ENCODE measurements at places on chromosomes 5 and 9.

GRCh38 chr5:163574472-163575440 lies 69.3 kb downstream of the MAT2B start:
- peaks cover 35% of the 10 kb centered on the region for H3K27me3 ChIP-seq
- no peaks in the 10 kb centered on the region for H3K4me1 ChIP-seq

DNA sequence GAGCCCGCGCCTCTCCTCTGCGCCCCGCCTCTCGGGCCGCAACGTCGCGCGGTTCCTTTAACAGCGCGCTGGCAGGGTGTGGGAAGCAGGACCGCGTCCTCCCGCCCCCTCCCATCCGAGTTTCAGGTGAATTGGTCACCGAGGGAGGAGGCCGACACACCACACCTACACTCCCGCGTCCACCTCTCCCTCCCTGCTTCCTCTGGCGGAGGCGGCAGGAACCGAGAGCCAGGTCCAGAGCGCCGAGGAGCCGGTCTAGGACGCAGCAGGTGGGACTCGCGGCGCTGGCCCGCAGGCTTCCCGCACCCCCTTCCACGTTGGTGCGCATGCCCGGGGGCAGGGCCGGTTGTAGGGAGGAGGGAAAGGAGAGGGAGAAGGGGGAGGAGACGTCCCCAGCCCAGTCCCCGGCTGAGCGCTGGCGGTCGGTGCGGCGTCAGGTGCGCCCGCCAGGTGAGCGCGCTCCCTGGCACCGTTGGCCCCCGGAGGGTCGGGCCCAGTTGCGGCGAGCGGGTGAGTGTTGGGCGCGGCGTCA lies at the start of gene OCLN:
TSS of gene OCLN (plus strand) at position 400 of the 532 bp plus-strand sequence. CDS start 11,455 bp downstream, outside the sequence.
- DNase-seq: peak; percentile 38
- H3K4me1 ChIP-seq: peaks cover 4% of the 10 kb centered on the region
- H3K27me3 ChIP-seq: peaks cover 86% of the 10 kb centered on the region
- H3K27ac ChIP-seq: no peak within 1 kb of the TSS

GRCh38 chr5:168962306-168962705 lies 338.6 kb downstream of the SLIT3 start:
- peaks cover 6% of the 10 kb centered on the region for H3K27me3 ChIP-seq
- H3K36me3 ChIP-seq: no peaks in the 10 kb centered on the region
- peaks cover 2% of the 10 kb centered on the region for H3K4me1 ChIP-seq
- DNase-seq: no peak
- no peak overlapping the region for H3K27ac ChIP-seq
- H3K4me3 ChIP-seq: no peak overlapping the region

GRCh38 chr9:24793787-24794186 lies 248.1 kb upstream of the IZUMO3 start:
- H3K4me1 ChIP-seq: no peaks in the 10 kb centered on the region
- H3K27ac ChIP-seq: no peak overlapping the region
- no peak for DNase-seq
- H3K4me3 ChIP-seq: no peak overlapping the region
- H3K27me3 ChIP-seq: no peaks in the 10 kb centered on the region
- no peaks in the 10 kb centered on the region for H3K36me3 ChIP-seq

DNA sequence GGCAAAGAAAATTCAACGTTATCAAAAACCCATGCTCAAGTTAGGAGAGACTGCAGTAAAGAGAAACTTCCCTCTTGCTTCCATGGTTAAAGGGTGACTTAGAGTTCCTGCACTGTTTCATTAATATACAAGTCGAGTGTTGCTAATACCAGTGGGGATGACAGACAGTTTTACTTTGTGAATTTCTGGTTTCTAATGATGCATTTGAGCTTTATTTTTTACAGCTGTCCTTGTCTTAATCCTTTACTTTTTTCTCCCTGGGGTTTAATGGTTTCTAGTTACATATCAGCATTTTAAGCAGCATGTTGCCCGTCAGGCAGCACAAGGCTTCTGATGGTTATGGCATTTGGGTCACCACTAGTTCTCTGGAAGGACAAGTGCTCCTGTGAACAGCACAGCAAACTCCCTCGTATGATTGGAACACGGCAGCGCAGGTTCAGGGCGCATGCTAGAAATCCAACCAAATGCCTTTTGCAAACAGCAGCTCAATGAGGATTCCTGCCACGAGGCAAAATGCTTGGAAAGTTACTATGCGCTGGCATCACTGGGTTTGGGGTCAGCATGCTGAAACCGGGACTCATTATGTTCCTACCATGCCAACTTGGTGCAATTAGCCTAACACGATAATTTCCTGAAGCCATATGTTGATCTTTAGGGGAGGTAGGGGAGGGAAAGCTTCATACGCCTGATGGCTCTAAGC lies 463.8 kb downstream of the BNC2 start:
- no peak for DNase-seq
- H3K4me3 ChIP-seq: no peak overlapping the region
- no peaks in the 10 kb centered on the region for H3K36me3 ChIP-seq
- no peaks in the 10 kb centered on the region for H3K27me3 ChIP-seq
- H3K27ac ChIP-seq: no peak overlapping the region

DNA sequence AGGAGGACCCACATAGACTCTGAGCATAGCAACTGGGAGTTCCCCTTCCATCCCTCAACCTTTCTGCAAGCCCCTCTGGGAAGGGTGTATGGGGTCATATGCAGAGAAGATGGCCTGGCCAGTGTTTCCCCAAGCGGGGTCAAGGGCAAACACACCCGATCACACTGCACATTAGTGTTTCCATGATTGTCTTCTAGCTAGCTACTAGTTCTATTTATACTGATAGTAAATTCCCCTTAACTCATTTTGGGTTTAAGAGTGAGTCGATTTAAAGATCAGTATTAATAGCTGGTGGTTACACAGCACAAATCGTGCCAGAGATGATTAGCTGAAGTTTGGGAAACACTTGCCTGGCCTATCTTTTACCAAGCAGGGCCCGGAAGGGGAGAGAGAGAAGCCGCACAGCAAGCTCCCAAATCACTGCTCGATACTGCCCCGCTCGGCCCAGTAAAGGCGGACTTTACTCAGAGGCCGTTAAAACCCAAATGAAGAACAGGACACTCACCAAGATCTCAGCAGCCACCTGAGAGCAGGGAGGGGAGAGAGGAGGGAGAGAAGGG lies 29.4 kb upstream of the TNIP1 start:
- no peak overlapping the region for H3K4me3 ChIP-seq
- peaks cover 1% of the 10 kb centered on the region for H3K4me1 ChIP-seq
- H3K36me3 ChIP-seq: peaks cover 25% of the 10 kb centered on the region

- H3K27ac ChIP-seq: no peak overlapping the region
- peaks cover 2% of the 10 kb centered on the region for H3K4me1 ChIP-seq
- no peak overlapping the region for H3K4me3 ChIP-seq
- peaks cover 16% of the 10 kb centered on the region for H3K27me3 ChIP-seq
These were observed 17.0 kb upstream of the TNC start for GRCh38 chr9:115134941-115135340.

DNA sequence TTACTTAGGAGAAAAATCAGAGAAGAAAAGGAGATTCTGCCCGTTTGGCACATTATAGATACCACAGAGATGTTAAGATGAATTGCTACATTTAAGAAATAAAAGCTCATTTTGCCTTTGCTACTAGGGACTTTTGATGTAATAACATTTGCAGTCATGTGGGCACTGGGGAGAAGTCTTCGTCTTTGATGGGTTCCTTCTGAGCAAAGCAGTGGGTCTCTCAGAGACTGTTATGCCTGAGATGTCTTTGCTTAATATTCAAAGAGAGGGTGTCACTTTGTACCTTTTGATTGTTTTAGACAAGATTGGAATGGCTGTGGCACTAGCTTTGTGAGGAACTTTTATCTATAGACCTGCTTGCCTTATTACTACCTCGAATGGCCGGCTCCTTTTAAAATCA lies 25.0 kb downstream of the SLC25A25 start:
- DNase-seq: no peak
- peaks cover 18% of the 10 kb centered on the region for H3K36me3 ChIP-seq
- H3K4me1 ChIP-seq: peaks cover 76% of the 10 kb centered on the region

GRCh38 chr5:160833806-160834205 lies 18.2 kb downstream of the ATP10B start:
- no peaks in the 10 kb centered on the region for H3K36me3 ChIP-seq
- no peak overlapping the region for H3K27ac ChIP-seq
- no peaks in the 10 kb centered on the region for H3K27me3 ChIP-seq
- no peaks in the 10 kb centered on the region for H3K4me1 ChIP-seq
- no peak overlapping the region for H3K4me3 ChIP-seq
- DNase-seq: no peak

DNA sequence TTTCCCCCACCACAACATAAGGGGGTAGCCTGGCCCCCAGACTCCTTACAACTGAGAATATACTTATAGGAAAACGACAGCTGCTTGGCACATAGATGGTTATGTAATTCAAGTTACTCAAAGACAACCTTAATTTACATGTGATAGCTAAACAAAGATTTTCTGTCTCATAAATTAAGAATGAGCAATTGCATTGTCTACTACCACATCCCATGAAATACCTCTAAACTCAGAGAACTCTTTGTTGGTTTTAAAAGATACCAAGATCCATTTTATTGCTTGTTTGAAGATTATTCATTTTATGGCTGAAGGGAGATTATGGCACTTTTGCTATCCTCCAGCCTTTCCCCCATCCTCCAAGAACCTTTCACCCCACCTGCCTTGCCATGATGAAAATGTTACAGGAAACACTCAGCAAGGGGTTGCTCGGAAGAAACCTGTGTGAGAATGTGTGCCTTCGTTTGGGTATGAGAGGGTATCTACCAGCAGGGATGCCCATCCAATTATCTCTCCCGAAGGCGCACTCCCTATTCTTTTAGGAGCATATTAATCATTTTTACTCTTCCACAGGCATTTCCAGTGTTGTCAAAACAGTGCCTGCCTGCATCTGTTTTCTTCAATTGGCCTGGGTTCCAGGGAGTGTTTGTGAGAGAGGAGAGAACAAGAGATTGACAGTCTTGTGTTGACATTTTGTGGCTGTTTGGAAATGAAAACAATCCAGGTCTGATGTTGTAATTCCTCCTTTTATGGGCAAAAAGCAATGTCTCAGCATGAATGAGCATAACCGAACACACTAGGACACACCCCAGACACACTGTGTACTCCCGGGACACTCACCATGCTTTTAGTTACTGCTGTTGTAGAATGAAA lies 208.0 kb upstream of the ANKRD55 start:
- H3K36me3 ChIP-seq: no peaks in the 10 kb centered on the region
- DNase-seq: no peak
- H3K4me1 ChIP-seq: peaks cover 4% of the 10 kb centered on the region
- H3K27ac ChIP-seq: no peak overlapping the region
- H3K4me3 ChIP-seq: no peak overlapping the region

GRCh38 chr5:88399561-88399960 lies 130.9 kb upstream of the TMEM161B start:
- peaks cover 29% of the 10 kb centered on the region for H3K27me3 ChIP-seq
- no peaks in the 10 kb centered on the region for H3K4me1 ChIP-seq

- no peaks in the 10 kb centered on the region for H3K36me3 ChIP-seq
- H3K4me1 ChIP-seq: no peaks in the 10 kb centered on the region
- no peak for DNase-seq
- no peak overlapping the region for H3K4me3 ChIP-seq
- H3K27me3 ChIP-seq: peaks cover 15% of the 10 kb centered on the region
These were observed 189.1 kb downstream of the ROR2 start for GRCh38 chr9:91760906-91761305.

DNA sequence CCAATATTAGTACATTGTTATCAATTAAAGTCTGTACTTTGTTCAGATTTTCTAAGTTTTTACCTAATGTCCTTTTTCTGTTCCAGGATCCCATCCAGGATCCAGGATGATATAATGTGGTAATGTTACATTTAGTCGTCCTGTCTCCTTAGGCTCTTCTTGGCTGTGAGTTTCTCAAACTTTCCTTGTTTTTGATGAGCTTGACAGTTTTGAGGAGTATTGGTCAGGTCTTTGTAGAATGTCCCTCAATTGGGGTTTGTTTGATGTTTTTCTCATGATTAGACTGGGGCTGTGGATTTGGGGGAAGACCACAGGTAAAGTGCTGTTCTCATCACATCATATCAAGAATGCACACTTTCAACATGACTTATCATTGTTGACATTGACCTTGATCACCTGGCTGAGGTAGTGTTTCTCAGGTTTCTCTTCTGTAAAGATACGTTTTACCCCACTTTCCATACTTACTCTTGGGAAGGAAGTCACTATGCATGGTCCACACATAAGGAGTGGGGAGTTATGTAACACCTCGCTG lies 9.6 kb downstream of the NDFIP1 start:
- peak overlapping the region; percentile 56 for H3K4me3 ChIP-seq
- H3K27ac ChIP-seq: peak overlapping the region; percentile 78
- peaks cover 81% of the 10 kb centered on the region for H3K4me1 ChIP-seq
- H3K36me3 ChIP-seq: peaks cover 66% of the 10 kb centered on the region
- no peaks in the 10 kb centered on the region for H3K27me3 ChIP-seq

DNA sequence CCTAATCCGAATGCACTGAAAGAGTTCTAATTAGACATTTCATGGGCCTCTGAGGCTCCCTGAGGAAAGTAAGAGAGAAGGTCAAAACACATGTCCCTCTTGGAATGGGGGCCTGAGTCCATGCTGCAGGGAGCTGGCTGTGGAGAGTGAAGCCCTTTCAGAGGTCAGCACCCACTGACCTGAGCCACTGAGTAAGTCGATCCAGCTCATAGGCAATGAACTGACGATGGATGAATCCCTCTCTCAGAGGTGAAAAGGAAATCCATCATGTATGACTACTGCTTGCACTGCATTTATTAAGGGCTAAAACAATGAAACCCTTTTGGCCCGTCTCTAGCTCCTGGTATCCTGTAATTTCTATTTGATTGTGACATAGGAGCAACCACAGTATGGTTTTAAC lies 288.9 kb upstream of the VLDLR start:
- no peak for DNase-seq
- no peak overlapping the region for H3K4me3 ChIP-seq
- peaks cover 9% of the 10 kb centered on the region for H3K27me3 ChIP-seq
